ENCODE measurements at places on chromosomes 6 and 20.

- no peak for DNase-seq
Measured at GRCh38 chr6:133833949-133834359, 55.0 kb upstream of the TCF21 start.

DNA sequence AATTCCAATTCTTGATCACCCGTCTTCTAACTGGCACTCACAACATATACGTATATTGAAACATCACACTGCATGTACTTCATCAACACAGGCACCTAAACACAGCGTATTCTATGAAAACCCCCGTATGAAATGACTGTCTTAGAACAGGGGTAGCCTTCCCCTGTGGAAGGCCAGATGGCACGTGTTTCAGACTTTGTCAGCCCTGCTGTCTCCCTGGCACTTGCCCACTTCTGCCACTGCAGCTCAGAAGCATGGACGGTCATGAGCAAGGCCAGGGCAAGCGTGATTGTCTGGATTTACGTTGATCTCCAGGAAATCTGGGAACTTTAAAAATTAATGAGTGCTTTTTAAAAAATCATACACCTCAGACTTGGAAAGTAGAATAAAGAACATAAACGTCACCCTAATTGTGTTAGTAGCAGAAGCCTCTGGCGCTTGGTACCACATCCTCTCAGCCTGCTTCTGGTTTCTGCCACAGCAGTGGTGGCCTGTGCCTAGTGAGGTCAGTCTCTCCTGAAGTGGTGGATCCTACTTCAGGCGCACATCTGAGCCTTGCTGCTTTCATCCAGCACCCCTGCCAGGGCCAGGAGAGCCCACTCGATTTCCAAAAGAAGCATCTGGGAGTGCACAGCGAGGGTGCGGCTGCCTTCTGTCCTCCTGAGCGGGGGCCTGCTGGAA is 18.3 kb downstream of the PDE10A start:
- no peak for DNase-seq

GRCh38 chr20:39541136-39541803 is 579.1 kb downstream of the DHX35 start:
- DNase-seq = no peak

DNA sequence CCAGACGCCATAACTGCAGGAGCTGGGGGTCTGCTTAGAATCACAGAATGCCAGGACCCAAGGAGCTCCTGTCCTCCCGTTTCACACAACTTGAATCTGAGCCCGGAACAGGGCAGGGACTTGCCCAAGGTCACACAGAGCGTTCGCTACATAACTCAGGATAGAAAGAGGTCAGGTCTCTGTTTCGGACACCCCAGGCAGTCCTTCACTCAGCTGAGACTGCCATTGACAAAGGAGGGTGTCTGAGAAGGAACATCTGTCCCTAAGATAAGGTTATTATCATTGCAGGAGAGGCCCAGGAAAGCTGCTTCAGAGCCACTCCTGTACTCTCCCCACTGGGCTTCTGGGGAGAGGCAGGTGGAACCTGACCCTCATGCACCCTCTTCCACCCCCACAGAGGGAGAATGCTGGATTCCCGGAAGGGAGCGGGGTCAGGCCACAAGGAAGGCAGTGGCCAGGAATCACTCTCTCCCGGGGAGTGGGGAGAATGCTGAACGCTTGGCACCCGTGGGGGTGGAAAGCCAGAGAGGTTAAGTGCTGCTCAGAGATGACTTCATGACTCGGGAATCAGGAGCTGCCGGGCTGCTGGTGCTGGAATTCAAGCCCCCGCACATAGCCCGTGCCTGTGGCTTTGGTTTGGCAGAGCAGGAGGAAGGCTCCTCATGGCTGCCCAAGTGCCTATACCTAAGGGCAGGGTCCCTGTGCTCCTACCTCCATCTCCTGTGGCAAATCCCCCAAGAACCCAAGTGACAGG is 10.7 kb downstream of the SDC4 start:
- DNase-seq = no peak

DNA sequence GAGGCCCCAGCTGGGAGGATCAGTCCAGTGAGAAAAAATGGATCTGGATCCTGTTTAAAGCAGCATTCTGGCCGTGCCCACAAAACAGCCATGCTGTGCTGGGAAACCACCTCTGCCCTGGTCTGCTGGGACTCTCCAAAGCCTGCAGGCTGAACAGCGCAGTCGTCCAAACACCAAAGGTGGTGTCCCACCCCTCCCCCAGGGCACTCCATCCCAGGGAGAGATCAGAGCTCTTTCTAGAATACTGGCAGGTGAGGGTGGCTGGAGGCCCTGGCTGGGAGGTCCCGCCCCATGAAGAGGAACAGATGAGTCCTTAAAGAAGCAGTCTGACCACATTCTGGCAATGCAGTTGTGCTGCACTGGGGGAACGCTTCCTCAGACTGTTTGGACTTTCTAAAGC is 84.6 kb downstream of the MRAP2 start:
- DNase-seq = no peak

GRCh38 chr6:82144007-82144851 is 103.3 kb downstream of the IBTK start:
- no peak for DNase-seq

GRCh38 chr20:1085492-1086276 is 32.7 kb upstream of the PSMF1 start:
- DNase-seq = no peak

GRCh38 chr6:140311146-140311545 is 936.7 kb upstream of the CITED2 start:
- no peak for DNase-seq

DNA sequence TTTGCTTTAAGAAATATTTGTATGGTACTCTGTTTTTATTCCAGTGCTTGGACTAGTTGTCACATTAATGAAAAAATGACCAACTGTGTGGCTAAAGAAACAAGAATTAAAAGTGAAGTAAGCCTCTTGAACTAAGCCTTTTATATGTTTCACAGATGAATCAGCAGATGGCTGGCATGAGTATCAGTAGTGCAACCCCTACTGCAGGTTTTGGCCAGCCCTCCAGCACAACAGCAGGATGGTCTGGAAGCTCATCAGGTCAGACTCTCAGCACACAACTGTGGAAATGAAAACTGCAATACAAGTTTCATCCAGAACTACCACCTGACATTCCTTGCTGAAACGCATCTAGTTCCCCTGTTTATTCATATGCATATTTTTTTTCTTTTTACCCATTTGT is 96.8 kb downstream of the B3GAT2 start:
- DNase-seq = no peak

DNA sequence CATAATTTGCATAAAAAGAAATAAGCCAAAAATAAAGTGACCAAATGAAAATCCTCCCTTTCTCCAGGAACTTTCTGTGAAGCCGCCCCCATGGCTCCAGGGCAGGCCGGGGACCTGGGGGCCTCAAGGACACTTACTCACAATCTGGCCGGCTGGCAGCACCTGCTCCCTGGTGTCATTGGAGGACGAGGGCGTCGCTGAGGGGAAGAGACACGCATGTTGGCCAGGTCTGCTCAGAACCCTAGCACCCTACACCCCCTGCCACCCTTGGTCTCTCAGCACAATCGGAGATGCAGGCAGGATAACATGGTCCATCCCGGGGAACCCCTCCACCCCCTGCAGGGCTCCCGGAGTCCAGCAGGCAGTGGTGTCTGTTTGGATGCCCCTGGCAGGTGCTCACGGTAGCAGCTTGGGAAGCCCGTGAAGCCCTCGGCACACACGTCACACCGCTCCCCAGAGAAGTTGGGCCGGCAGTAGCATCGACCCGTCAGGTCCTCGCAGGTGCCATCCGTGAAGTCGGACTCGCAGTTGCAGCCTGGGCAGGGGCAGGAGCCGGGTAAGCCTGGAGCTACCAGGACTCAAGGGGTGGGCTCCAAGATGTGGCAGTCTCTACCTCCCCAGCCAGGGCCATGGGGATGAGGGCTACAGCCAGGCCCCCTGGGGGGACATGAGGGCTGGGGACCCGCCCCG is 21.3 kb downstream of the LAMA5 start:
- DNase-seq = no peak

- no peak for DNase-seq
Measured at GRCh38 chr20:22098511-22098910, 393.0 kb downstream of the PAX1 start.

GRCh38 chr6:156933201-156934068 is 156.3 kb downstream of the ARID1B start:
- DNase-seq = no peak

DNA sequence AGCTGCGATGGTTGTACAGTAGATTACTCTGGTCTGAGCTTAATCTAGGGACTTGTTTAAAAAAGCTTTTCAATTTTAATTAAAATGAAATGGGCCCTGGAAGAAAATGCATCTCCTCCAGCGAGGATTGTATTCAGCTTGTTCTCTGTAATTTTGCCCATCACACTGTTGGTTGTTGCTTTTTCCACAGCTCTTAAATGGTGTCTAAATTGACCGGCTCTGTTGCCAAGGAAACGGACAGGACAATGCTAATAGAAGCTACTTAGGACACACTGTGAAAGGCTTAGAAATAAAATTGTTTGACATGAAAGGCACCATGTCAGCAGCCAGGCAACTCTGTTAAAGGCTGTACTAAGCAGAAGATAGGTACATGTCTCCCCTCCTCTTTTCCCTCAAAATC is 116.7 kb upstream of the NRSN1 start:
- no peak for DNase-seq

DNA sequence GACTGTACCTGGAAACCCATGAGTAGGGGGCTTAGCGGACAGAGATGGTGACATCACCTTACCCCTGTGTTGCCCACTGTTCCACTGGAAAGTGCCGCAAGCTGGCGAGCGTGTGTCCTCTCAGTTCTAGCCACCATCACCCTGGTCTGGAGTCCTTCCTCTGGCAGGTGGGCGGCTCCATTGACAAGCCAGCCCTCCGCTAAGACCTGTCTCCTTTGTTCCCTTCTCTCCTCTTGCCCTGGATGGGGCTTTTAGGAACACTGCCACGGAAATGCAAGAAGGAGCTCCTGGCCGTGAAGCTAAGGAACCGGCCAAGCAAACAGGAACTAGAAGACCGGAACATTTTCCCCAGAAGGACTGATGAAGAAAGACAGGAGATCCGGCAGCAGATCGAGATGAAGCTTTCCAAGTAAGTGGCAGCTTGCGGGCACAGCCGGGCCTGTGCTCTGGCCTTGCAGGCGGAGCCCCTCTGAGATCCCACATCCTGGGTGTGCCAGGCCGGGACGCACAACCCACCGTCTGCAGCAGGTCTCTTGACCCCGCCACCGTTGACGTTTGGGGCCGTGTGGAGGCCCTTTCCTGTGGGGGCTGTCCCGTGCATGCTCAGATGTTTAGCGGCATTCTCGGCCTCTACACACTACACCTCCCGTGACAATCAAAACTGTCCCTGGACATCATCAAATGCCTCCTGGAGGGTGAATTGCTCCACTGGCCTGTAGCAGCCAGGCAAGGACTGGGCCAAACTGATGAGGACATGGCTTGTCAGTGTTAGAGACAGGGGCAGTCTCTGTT is 127.5 kb downstream of the SYCP2 start:
- no peak for DNase-seq

- DNase-seq = no peak
Measured at GRCh38 chr6:42818878-42819277, 37.0 kb downstream of the BICRAL start.

DNA sequence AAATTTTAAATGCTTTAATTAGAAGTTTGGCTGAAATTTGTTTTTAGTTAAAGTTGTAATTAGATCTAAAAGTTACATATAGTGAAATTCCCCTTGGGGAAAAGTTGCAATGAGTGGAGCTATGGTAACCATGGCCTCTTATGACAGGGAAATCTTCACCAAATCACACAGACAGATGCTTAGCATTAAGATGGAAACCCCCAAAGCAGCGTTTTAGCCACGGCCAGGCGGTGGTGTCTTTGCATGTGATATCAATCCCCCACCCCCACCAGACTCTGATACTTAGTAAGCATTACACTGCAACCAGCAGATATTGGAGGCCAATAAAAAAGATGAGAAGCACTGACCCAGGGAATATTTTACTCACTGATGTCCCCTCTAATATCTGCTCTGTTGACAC is 75.7 kb downstream of the REPS1 start:
- DNase-seq = no peak

DNA sequence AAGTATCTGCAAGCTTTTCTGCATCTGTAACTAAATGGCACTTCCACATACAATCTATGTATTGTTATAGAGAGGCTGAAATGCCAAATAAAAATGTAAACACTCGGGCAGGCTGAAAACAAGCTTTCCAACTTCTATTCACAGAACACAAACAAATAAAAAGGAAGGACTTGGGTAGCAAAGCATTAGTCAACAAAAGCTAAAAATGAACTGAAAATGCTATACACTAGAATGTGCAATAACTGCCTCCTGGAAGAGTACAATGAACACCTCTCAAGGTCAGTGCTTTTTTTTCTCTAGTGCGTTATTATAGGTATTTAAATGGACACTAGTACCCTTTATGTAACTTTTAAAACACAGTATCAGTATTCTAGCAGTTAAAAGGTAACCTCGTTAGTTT is 31.4 kb downstream of the STK38 start:
- DNase-seq = no peak

- no peak for DNase-seq
Measured at GRCh38 chr20:11958855-11959254, 41.2 kb downstream of the BTBD3 start.

GRCh38 chr20:39875492-39876110 is 813.4 kb downstream of the MAFB start:
- no peak for DNase-seq

- no peak for DNase-seq
Measured at GRCh38 chr6:3142536-3142935, 14.8 kb downstream of the TUBB2A start.

DNA sequence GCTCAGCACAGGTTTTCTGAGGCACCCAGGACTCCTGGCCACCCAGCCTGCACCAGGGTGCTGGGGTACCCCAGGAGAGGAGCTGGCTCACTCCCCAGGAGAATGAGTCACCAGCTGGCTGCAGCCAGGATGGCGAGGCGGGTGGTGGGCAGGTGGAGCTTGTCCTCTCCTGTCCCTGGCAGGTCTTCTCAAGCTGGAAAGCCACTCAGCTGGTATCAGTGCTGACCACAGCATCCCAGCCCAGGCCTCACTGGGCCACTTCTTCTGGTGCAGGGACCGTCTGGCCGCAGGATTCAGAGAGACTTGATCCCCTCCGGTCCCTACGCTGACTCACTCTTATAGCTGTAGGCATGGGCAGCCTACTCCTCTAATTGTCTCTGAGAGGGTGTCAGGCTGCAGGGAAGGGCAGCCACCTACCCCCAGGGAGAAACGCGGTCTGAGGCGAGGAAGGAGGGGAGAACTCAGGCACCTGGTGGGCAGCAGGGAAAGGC is 22.2 kb downstream of the TFEB start:
- peak; percentile 66 for DNase-seq

- DNase-seq = peak; percentile 27
Measured at GRCh38 chr20:43903953-43904826, 10.5 kb upstream of the TOX2 start.

- no peak for DNase-seq
Measured at GRCh38 chr6:146664871-146665360, 66.1 kb downstream of the ADGB start.

DNA sequence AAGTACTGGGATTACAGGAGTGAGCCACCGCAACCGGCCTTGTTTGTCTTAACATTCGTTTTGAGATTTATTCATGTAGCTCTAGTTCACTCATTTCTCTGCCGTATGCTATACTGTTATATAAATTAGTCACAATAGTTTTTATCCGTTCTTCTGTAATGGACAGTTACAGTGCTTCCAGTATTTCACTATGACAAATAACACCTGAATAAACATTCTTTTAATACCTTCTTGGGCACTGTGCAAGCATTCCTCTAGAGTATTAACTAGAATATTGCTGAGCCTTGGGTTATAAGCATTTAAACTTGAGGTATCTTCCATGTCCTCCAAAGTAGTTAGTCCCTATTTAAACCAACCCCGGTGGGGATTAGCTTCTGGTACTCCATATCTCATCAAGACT is 45.6 kb downstream of the STK38 start:
- DNase-seq = no peak
